ENCODE measurements at places on chromosomes 4 and X.
A peak's percentile ranks its signal among the peaks of the same experiment; 100 is the strongest.

GRCh38 chr4:48720459-48720858 is 59.6 kb downstream of the FRYL start:
- no peak for DNase-seq

DNA sequence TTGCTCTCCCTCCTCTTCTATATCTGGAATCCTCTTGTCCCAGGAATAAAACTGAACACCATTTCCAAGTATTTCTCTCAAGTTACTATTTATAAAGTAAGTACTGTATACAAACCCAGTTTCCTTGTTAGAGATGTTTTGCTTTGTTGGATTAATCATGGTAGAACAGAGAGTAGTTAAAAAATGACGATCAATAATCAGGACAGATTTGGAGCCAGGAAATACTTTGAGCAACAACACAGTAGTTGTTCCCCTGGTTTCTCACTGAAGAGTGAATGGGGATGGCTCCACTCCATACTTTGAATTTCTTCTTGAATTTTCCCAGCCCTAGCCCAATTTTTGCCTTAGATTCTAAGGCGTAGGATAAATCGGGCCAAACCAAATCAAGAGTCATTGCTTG is 21.4 kb downstream of the MGST2 start:
- DNase-seq, result no peak

GRCh38 chr4:22712105-22712504 is 19.4 kb downstream of the GBA3 start:
- no peak for DNase-seq

DNA sequence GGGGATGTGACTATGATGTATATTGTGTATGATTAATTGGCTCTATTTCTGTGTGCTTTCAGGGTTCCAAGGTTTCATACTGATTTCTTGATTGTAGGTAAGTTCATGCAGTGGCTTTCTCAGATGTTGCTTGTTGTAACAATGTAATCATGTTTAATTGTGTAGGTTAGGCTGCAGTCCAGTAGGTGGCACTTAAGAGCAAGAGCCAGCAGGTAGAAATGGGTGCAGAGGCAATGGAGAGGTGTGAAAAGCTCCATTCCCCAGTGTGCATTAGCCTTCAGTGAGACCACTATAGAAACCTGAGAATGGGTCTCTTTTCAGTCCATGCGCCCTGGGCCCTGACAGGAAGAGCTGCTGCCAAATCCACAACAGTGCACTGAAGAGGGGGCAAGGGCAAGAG is 28.2 kb downstream of the DCAF12L2 start:
- no peak for DNase-seq

GRCh38 chrX:112279940-112280339 is 197.4 kb upstream of the TRPC5 start:
- DNase-seq, result no peak

- no peak for DNase-seq
Observed at GRCh38 chr4:37463033-37463856, 218.7 kb downstream of the NWD2 start.

DNA sequence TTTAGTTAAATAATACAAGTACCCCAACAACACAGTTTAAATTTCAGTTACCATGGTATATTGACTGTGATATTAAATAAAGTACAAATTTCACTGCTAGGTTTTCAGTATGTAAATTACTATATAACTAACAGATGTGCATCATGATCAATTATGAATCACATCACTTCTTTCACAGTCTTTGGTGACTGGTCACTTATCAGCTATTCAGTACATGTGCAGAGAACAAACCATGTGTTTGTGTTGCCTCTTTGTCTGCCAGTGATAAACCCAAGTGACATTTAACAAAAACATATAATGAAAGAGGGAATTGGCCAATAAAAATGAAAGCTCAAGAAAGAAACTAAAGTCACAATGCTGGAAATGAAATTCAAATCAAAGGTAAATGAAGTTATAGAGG is 249.3 kb downstream of the CHIC1 start:
- no peak for DNase-seq

DNA sequence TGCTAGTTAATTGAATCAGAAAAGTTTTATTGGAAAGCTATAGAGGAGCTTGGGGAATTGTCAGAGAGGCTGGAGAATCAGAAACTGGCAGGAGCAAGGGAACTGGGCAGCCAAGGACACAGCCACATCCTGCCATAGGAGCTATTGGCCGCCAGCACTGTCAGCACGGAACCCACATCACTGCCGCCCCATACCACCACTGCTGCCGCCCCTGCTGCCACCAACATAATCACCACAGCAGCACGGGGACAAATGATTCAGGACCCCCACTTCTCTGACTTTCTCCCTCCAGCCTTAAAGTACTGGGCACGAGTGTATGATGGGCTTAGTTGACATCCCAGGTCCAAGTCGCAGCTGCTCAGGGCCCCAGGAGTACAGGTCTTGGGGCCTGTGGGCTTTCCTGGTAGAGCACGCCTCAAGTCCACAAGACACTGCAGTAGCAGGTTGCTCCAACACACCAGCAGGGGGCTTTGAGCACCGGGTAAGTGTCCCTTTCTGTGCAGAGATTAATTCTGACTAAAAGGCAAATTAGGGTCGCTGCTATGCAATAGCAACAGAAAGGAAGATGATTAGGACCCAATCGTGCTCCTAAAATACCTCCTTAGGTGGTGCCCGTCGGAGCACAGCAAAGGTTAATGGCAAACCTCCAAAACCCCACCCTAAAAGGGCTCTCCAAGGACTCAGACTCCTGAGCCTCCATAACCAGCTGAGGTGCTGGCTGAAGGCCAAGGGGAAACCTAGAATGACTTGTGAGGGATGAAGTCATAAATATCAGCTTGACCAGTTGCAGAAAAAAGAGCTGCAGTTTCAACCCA is 6.9 kb downstream of the PJA1 start:
- no peak for DNase-seq

DNA sequence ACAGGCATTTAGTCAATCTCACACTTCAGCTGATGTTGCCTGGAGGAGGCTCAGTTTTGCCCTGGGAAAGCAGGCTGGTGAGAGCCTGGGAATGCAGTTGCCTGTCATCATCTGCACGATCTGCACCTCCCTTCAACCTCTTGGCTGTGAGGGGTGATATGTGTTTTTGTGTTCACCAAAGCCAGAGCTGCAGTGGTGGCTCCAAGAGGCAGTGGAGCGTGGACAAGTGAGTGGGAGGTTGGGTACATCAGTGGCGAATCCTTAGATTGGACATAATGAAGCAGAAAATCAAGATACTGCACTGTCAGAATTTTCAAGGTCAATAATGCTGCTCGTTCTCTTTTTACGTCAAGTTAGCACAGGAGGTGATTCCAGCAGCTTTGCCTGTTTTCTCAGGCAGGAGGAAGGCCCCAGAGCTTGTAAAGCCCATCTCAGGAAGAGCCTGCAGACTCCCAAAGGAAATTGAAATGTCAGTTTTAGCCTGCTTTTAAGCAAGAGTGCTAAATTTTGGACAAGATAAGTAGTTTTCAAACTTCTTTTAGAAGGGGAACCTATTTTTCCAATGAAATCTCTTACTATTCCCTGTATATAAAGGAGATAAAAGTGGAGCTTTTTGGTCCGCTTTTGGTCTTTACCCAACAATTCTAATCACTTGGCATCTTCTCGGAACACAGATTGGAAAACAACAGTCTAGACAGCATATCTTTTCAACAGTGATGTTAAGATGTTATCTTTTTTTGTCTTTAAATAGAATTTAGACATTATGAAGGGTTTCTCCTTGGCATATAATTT is 92.8 kb downstream of the FRAS1 start:
- DNase-seq, result no peak

- DNase-seq, result no peak
Observed at GRCh38 chr4:52841682-52842456, 20.2 kb upstream of the RASL11B start.

DNA sequence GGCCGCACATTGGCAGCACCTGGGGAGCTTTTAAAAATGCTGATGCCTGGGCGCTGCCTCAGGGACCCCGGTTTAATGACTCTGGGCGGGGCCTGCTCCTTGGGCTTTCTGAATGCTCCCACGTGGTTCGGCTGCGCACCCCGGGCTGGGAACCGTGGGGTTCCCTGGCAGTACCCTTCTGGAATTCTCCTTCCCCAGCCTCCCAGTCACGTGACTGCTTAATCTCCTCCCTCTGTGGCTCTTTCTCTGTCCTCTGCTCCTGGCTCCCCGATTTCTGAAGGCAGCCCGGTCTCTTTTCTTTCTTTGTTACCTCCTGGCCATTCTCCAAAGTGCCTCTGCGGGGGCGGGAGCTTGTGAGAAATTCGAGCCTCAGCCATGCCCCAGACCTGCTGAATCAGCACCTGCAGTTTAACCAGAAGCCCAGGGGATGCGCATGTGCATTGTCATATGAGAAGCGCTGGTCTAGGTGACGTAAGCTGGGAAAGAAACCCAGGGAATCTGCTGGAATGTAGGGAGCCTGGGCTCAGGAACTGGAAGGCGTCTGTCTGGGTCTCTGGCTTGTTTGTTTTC is 16.6 kb downstream of the CLCN4 start:
- DNase-seq, result no peak

DNA sequence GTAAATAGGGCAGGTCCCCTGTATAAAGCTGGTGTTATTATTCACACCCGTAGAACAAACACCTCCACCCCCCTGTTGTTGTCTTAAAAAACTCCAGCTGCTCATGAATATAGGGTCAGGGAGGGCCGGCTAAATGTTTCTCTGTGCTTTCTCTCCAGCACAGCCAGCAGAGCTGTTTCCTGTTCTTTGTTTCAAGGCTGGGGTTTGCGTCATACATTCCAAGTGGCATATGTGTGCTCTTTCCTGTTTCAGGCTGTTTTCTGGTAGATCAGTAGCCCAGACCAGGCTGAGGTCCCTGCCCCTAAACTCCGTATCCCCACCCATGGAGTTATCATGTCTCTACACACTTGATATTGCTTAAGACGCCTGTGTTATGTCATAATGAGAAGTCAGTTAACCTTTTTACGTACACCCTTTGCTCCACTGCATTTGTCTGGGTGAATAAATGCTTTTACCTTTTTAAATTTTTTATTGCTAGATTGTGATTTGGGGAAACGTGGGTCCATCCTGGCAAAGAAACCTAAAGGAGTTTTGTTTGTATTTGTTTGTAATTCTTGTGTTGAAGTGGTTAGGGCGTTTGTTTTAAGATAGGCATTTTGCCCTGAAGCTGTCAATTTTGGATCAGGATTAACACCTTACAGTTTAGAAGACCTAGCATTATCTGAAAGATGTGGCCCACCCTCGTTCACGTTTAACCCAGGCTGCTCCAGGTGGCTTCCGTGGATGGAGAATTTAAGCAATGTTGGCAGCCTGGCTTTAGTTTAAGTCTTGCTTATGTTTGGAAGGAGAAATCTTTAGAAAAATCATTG is 3.3 kb downstream of the KLF3 start:
- peak; percentile 66 for DNase-seq

DNA sequence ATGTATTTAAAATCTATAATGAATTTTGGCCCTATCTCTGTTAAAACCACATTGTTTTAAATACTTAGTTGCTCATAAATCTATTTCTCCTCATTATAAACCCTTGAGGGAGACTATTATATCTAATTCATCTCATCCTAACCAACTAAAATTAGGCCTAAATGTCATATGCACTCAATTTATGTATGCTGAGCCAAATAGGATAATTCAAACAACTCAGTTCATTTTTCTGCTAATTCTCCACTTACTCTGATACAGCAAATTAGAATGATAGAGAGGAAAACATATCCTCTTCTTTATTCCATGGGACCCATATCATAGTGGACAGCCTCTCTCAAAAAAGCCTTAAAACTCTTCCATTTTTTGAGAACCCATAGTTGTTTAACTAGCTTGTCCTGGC is 80.3 kb upstream of the TET2 start:
- DNase-seq, result no peak

GRCh38 chr4:118823471-118823870 is 12.5 kb downstream of the SEC24D start:
- DNase-seq, result no peak

GRCh38 chr4:108742451-108743420 is 20.1 kb downstream of the ETNPPL start:
- no peak for DNase-seq

DNA sequence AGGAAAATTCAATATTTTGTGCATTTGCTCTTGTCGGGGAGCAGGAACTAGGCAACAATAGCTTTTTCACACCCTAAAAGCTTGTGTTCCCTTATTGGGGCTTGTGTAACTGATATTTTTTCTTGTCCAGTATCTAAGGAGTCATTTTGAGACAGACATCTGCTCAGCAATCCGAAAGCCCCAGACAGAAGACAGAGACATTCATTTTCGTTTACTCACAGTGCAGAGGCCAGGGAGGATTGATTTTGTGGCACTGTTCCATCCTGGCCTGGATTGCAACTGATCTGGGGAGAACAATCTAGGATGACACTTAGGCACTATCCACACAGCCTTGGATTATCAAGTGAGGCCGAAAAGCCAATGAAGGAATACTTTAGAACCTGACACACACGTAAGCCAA is 27.4 kb upstream of the PLAC1 start:
- DNase-seq, result no peak

GRCh38 chr4:71473541-71474240 is 134.9 kb downstream of the SLC4A4 start:
- DNase-seq, result no peak

- DNase-seq, result no peak
Observed at GRCh38 chr4:39181520-39181904, 817 bp upstream of the WDR19 start.
